ENCODE measurements at places on chromosomes 11 and 22.

DNA sequence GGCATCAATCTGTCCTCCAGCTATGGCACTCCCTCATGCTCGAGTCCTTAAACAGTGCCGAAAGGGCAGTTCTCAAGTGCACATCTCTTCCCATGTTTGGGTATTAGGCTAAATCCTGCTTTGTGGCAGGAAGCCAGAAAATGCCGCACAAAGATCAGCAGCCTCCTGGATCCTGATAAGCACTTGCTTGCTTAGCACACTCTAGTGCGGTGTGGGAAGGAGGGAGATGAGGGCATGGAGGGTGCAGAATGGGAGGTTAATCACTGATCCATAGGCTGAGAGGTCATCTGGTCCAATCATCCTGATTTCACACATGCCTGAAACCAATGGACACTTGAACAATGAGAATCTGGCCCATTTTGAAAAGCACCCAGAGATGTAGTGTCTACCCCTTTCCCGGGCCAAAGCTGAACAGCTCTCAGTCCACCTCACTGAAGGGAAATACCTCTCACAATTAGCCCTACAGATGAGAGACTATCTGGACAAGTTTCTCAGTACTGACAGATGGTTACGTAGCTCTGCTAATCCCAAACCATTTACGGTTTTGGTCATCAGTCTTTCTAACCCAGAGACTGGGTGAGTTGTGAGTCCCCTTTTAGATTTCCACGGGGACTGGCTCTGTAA is 29.8 kb upstream of the CHRM4 start:
- DNase-seq: no peak

GRCh38 chr11:3164552-3165151 is 458 bp downstream of the OSBPL5 start:
- DNase-seq: no peak

DNA sequence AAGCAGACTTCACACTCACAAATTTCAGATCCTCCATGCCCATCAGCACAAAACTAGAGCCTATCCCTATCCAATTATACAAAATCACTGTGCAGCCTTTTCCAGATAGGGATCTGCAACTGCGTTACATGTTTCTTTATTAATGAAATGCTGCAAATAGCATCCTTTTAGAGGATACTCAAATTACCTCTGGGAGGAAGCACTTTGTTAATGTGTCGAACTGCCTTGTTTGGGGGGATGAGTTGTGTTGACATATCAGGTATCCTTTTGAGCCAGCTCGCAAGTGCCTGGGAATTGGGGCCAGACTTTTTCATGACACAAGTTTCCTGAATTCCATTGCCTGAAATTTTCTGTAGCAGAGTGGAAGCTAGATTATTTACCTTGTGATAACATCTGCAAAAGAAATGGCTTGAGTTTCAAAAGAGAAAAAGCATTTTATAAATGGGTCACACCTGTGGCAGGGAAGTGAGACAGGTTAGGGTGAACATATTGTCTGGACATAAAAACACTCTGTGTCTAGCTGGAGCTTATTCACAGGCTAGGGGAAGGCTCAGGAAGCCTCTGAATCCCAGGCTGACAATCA is 299.1 kb upstream of the MTNR1B start:
- DNase-seq: no peak

- no peak for DNase-seq
Observed at GRCh38 chr11:133905677-133906156, 51.1 kb downstream of the IGSF9B start.

- DNase-seq: no peak
Observed at GRCh38 chr11:45554230-45554967, 111.0 kb downstream of the CHST1 start.

DNA sequence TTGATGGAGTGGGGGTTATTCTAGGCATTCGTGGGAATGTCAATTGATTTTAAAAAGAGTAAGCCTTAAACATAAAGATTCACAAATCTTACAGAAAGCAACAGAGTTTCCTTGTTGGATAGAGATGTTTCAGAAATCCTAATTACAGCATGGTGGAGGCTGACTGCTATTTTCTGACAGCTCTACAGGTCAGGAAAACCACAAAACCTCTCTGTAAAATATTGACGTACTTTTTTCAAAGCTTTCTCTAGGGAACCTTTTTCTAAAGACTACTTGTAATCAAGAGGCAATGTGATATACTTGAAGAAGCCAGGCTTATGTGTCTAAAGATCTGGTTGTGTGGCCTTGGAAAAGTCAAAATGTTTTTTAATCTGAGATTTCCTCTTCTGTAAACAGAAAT is 9.1 kb upstream of the OR8B8 start:
- no peak for DNase-seq

DNA sequence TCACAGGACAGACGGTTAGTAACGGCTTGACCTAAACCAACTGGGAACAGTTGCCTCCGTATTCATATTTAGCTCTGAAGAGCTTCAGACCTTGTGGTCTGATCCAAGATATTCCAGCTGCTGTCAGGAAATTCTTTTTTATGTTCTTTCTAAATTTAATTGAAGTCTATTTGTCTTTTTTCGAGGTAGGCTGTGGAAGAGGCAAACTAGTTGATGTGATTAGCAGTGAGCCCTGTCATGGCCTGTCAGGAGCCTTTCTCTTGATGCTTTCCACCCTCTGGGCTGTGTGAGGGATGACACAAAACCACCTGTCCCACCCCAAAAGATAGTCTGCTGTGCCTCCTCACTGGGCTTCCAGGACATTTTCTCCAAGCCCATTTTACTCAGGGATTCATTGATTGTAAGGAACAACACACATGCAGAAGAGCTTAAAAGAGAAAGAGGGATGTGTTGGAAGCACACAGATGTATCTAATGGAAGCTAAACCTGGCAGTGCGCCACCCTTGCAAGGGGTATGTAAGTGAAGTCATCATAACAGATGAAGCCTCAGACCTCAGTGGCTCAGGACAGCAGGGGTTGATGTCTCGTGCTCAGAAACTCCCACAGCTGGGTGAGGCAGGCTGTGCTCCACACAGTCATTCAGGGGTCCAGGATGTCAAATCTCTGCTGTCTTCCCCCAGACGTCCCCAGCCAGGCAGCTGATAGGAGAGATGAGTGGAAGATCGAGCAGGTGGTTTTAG is 170.0 kb downstream of the NCAM1 start:
- DNase-seq: no peak

DNA sequence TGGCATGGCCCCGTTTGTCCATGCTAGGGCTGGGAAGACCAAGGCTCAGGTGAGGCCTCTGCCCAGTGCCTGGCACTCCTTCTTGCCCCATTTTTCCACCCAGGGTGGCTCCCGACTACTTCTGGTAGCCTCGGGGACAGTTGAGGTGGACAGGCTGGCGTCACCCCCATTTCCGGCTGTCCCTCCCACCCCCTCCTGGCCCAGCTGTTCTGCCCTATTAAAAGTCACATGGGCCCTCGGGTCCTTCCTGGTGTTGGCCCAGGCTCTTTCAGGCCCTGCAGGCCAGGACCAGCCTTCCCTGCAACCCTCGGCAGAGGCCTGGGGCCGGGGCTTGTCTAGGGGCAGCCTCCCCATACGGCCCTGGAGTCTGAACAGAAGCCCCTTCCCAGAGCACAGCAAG is 9.5 kb downstream of the CD81 start:
- no peak for DNase-seq

DNA sequence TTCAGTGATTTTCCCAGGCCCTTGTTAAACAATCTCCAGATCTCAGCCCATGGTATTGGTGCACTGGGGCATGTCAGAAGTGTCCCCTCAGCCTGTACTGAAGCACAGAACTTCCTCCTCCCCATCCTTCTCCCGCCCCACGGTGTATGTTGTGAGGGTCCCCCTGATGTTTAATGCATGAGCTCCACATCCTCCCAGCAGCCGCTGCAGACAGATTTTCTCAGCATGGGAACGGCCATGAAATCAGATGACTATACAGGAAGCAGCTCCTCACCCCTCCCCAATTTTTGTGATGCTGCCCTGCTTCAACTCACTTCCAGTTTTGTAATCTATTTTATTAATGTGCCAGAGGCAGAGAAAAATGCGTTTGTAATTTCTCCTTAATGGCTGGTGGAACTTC is 406.0 kb downstream of the MIAT start:
- DNase-seq: no peak

GRCh38 chr22:28986366-28986765 is 75.3 kb downstream of the C22orf31 start:
- no peak for DNase-seq

- DNase-seq: no peak
Observed at GRCh38 chr22:36991206-36991605, 28.0 kb downstream of the TST start.

DNA sequence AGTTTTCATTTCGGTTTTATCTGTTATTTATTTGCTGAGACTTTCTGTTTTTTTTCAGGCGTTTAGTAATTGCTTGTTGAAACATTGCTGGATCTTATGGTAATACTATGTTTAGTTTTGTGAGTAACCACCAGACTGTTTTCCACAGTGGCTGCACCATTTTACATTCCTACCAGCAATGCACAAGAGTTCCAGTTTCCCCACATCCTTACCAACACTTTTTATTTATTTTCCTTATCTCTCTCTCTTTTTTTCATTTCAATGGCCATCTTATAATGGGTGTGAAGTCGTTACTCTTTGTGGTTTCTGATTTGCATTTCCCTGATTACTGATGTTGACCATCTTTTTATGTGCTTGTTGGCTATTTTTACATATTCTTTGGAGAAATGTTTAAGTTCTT is 23.7 kb downstream of the USP47 start:
- no peak for DNase-seq

GRCh38 chr11:124538019-124538418 is 5.4 kb downstream of the OR8B12 start:
- DNase-seq: no peak

GRCh38 chr11:47010179-47010578 is 73.6 kb downstream of the CSTPP1 start:
- no peak for DNase-seq

GRCh38 chr11:131829725-131830124 is 459.3 kb downstream of the NTM start:
- no peak for DNase-seq

DNA sequence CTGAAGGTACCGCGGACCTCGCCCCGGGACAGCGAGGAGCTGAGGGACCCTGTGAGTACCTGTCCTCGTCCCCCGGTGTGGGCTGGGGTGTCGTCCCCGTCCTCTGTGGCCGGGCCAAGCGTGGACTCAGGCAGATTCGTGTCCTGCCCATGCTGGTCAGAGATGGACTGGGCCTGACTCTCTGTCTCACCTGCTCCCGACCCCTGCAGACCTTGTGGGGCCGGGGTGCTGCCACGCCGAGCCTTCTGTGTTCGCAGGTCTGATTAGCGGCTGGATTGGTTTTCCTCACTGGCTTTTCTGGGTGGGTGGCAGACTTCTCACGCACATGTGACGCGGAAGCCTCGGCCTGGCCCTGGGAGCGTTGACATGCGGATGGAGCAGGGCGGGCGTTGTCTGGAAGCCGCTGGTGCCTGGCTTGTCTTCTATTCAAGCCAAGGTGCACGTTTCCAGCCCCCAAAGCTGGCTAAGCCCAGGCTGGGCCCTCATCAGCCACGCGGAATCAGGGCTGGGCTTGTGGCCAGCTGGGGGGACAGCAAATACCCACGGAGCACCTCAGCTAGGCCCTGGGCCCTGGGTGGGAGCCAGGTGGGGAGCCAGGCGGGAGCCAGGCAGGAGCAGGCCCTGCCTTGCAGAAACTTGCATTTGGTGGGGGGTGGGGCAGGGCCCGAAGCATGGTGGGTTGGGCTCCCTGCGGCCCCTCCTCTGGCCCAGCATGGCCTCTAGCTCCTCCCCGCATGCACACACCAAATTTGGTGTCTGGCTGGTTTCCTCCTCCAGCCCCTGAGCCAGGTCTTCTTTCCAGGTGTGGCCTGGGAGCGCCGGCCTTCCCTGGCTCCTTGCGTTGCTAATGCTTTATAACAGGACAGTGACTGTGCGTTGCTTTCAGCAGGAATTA is 7.0 kb downstream of the GRAMD4 start:
- no peak for DNase-seq

- no peak for DNase-seq
Observed at GRCh38 chr11:134749040-134749839, 337.2 kb upstream of the B3GAT1 start.

GRCh38 chr11:31973172-31973571 is 117.7 kb upstream of the RCN1 start:
- no peak for DNase-seq

- DNase-seq: no peak
Observed at GRCh38 chr11:103077554-103077953, 14.4 kb downstream of the DCUN1D5 start.

DNA sequence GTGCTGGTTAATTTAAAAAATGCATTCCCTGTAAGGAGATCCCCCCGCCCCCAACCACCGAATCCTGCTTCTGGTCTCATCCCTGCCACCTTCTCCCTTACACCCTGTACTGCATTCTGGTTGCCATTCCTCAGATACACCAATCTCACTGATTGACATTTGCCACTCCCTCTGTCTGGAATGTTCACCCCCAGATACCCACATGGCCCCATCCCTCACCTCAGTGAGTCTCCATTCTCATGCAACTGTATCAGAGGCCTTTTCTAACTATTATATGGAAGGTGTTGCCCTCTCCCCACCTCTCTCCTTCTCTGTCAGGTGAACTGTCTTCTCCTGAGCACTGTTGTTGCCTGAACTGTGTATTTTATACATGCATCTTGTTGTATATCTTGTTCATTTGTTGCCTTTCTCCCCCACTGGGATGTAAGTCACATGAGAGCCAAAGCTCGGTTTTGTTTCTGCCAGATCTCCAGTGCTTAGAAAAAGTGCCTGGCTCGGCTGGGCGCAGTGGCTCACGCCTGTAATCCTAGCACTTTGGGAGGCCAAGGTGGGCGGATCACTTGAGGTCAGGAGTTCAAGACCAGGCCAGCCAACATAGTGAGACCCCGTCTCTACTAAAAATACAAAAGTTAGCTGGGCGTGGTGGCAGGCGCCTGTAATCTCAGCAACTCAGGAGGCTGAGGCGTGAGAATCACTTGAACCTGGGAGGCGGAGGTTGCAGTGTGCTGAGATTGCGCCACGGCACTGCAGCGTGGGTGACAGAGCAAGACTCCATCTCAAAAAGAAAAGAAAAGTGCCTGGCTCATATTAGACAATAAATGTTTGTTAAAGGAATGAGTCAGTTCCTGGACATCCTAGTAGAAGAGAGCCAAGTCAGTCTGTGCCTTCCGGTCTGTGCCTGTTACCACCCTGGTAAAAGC is 61.0 kb downstream of the TNRC6B start:
- DNase-seq: no peak

- DNase-seq: no peak
Observed at GRCh38 chr22:39247361-39247760, 2.6 kb upstream of the PDGFB start.

- no peak for DNase-seq
Observed at GRCh38 chr11:48019595-48019994, 39.2 kb downstream of the PTPRJ start.

GRCh38 chr11:77082838-77083565 is 16.2 kb downstream of the CAPN5 start:
- no peak for DNase-seq

All from stimulated activated CD8-positive, alpha-beta memory T cell treated with anti-CD3 and anti-CD28 coated beads, Interleukin-4, amount 100 ng/mL, for 4 hours (primary cell).